ENCODE measurements at places on chromosomes 1 and 21.

DNA sequence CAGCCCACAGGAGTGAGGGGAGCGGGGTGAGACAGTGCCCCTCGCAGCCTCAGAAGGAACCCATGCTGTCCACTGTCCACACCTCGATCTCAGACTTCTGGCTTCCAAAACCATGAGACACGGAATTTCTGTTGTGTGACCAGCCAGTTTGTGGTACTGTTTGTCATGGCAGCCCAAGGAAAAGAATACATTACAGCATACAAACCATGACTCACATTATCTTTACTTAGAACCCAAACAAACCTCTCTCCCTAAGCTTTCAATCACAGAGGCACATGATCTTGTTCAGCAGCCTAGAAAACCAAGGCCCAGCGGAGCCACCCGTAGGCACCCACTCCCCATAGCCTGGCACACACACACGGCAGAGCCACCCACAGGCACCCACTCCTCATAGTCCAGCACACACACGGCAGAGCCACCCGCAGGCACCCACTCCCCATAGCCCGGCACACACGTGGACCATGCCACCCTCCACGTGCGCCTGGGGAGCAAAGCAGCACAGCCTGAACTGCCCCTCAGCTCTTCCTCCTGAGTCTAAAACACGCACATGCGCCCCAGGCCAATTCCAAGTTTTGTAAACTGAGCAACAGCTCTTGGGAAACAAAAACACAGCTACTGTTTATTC, 458 bp upstream of the KRTAP10-4 start:
- DNase-seq, result no peak

DNA sequence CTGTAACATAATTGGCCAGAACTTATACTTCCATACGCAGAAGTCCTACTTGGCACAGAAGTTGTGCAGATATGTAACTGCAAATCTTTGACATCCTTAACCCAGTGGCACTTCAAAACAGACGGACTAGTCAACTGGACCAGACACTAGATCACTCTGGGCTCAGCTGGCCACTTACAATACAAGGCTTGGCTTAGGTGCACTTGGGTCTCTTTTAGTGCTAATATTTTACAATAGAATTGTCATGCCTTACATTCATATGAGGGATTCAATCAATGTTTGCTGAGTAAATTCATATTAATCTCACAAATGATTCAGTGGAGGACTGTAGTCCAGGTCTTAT, 20.1 kb downstream of the XKR8 start:
- no peak for DNase-seq

- DNase-seq, result no peak
Observed at GRCh38 chr1:8473891-8474300, 156.0 kb downstream of the SLC45A1 start.

GRCh38 chr1:213973129-213973528, 14.6 kb upstream of the PROX1 start:
- no peak for DNase-seq

GRCh38 chr1:7385471-7386225, 385.4 kb upstream of the VAMP3 start:
- no peak for DNase-seq

DNA sequence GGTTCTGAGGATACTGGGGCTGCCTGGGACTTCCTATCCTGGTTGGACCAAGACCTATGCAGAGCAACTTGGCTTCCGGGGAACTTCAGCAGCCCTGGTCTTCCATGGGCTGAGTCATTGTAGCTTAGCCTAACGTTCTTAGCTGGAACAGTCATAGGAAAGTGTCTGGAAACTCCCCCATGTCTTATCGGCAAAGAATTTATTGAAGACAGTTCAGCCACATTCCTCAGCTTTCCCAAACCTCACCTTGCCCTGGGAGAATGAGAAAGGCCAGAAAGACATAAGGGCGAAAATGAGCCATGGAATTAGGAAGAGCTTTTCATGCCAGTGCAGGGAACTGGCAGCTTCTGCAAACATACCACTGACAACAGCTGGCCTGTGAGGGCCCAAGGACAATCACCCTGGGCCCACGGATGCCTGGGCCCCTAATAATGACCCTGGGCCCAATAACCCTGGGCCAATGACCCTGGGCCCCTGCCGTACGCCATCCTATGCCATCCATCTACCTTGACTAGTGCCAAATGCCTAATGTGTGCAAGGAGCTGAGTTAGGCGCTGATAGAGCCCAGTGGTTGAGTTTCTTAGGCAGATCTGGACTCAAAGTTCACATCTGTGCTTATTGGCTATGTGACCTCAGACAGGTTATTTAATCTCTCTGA, 114.4 kb upstream of the GADD45A start:
- DNase-seq, result no peak
